ENCODE measurements at places on chromosomes 5 and 9. TPM values are rescaled to one million over a fixed set of nuclear protein-coding genes. Genes with fewer than 3 reads are reported as not detected.

GRCh38 chr5:159294921-159295320 lies 31.8 kb downstream of the UBLCP1 start:
- no peak for DNase-seq

GRCh38 chr5:15441433-15442192 lies 58.4 kb upstream of the FBXL7 start:
- no peak for DNase-seq

GRCh38 chr5:103111468-103111867 lies 8.5 kb downstream of the GIN1 start:
- no peak for DNase-seq

DNA sequence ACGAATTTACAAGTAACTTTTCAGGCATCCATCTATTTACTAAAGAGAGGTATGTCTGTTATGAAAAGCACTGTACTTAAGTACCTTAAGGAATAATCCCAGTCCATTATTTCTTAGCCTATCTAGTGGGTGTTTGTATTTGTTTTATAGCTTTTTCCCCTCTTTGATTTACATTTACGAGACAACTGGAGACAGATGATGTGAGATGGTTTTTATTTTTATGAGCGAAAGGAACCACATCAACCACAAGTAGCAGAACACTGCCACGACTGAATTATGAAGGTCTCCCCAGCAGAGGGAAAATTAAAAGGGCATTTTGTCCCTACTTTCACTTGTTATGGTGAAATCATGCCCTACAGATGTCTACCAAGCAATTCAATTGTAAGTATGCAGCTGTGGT lies 357.8 kb downstream of the NFIB start:
- DNase-seq = no peak

DNA sequence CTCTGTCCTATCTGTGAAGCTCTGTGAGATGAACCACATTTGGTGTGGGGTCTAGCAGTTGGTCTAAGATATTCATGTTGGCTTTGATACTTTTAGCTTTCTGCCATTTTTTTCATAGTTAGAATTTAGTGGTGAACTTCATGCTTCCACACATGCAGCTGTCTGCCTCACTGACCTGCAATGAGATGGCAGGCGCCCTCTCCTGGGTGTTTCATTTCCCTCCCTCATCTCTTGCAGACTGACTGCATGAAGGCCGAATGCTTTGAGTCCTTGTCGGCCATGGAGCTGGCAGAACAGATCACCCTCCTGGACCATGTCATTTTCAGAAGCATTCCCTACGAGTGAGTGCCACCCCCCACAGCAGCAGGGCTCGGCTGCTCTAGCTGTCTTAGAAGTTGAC lies 26.1 kb upstream of the CKMT2 start:
- no peak for DNase-seq

DNA sequence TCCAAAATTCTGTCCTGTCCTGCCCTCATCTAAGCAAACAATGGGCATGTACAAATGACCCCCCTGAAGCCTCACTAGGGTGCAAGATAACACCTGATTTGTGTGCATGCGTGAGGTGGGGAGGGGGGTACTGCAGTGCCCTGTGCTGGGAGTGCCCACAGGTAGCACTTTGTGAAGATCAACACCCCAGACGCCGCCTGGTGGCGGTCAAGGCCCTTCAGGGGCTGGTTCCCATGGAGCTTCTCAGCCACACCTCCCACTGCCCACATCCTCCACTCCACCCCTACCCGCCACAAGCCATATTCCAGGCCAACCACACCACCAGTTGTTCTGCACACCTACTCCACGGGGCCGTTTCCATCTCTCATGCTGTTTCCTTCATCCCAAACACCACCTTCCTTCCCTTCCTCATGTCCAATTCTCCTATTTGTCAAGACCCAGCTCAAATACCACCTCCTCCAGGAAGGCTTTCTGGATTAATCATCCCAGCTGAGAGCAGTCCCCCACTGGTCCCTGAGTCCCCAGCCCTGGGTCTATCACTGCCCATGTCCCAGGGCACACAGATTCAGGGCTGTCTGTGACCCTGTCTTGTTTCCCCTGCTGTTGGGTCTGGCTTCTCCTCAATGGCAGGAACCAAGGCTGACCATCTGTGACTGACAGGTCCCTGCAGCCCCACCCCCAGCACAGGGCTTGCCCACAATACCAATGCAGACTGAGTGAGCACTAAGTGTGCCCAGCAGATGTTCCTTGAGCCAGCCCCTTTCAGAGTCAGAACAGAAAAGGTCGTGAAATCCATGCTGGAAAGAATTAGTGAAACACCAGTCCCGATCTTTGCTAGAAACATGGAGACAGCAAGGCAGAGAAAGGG lies 178.4 kb downstream of the PAX5 start:
- DNase-seq = no peak

LCN6 gene
- 3.6 TPM for total RNA-seq

PCDHGA11 gene
- total RNA-seq = 1.3 TPM

RBM22 gene
- 29.3 TPM for total RNA-seq

- no peak for DNase-seq
Measured at GRCh38 chr5:170985486-170985885, 123.7 kb downstream of the RANBP17 start.

- no peak for DNase-seq
Measured at GRCh38 chr5:104071887-104072286, 509.3 kb upstream of the NUDT12 start.

GRCh38 chr5:76535577-76535976 lies 87.6 kb downstream of the F2RL2 start:
- DNase-seq = no peak

TXNDC8 gene
- not detected for total RNA-seq

Data from left colon (tissue), 2 donors.